ENCODE measurements at places on chromosomes 7 and 10.

DNA sequence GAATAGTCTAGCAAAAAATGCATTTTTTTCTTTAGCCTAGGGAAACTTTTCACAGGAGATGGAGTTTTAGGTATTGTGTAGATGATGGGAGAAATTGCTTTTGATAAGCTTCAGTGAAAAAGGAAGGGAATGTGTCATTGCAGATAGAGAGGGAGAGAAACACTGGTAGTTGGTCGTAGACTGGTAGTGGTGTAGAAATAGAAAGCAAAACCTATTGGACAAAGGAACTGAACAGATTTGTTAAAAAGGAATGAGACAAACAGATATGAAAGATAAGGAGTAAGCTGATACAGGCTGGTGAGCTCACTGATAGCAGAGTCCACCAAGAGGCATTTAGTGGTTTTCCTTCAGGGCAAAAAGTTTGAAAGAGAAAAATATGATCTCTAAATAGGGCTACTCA is 94.3 kb downstream of the ZEB1 start:
- DNase-seq, result no peak

DNA sequence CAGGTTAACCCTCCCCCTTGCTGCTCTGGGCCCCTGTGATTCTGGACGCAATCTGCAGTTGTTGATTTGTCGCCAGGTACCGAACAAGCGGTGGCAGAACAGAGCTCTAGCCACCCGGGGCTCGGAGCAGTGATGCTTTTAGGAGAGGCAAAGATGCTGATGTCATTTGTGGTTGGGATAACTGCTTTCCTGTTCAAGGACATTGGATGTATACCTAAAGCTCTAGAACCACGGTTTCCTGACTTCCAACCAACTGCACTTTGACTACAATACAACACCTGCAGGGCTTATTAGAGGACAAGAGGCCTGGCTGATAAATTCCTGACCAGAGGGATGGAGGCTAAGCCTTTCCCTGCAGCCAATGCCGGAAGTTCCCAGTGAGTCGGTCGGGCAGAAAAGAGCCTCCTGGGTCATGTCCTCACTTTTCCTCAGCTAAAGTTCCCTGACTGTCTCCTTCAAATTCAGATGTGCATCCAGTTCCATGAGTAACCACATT is 6.5 kb upstream of the RBM20 start:
- no peak for DNase-seq

DNA sequence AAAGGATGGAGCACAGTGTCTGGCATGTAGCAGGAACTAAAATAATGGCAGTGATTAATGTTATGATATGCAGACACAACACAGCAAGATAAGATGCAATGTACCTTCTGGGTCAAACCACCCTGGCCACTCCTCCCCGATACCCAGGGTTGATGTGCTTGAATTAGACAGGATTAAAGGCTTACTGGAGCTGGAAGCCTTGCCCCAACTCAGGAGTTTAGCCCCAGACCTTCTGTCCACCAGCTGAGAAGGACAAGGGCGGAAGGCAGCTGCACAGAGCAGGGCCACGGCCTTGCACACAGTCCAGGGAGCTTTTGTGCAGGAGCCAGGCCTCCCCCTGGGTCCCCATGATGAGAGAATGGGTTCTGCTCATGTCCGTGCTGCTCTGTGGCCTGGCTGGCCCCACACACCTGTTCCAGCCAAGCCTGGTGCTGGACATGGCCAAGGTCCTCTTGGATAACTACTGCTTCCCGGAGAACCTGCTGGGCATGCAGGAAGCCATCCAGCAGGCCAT is at the start of gene RBP3:
Gene RBP3 (plus strand): TSS at position 226 of the 514 bp plus-strand sequence. CDS start 122 bp downstream, at position 348.
- peak; percentile 34 for DNase-seq

GRCh38 chr10:116287906-116288501 is 15.0 kb upstream of the GFRA1 start:
- DNase-seq, result peak; percentile 54

- no peak for DNase-seq
Measured at GRCh38 chr7:39168403-39169098, 190.8 kb downstream of the POU6F2 start.

DNA sequence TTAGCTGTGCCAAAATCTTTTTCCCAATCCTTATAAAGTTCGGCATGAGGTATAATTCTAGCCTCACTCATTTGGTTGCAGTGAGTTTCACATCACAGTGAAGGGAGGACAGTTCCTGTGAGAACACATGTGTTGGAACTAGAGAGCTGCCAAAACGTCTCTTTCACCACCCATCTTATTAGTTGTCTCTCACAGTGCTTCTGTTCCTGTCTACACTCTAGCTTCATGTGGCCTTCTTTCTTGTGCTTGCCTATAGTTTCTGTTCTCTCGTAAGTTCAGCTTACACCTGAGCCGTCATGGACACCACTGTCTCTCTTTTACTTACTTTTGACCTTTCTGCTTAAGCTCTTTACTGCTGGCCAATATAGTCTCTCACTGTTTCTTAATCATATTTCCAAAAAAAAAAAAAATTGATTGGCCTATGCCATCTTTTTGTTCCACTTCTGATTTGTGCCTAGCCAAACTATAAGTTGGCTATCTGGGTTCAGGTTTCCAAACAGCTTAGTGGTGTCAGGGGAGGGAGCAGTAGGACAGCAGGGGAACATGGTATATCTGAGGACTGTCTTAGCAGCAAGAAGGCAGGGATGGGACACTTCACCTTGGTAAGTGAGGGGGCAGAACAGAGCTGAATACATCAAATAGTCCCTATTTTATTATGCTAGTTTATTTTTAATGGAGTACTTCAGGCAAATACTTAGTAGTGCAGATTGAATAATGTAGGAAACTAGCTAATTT is 38.0 kb downstream of the ZNRF2 start:
- DNase-seq, result no peak

DNA sequence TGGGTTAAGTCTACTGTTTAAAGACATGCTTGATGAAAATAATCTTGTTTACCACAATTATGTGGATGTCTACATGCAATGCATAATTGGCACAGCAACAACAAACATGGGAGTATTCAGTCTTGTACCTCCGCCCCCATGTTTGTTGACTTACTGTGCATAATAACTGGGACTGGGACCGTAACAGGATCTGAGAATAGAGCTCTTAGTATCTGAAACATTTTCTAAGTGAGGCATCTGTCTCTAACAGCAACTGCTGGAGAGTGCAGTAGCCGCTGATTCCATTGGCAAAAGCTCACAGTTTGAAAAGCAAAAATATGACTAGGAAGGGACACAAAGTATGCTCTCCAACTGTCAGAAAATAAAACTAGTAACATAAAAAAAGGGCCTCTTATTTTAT is 61.6 kb downstream of the ENO4 start:
- DNase-seq, result no peak

GRCh38 chr10:29553544-29554250 is 81.1 kb downstream of the SVIL start:
- no peak for DNase-seq
